ENCODE measurements at places on chromosomes 5 and 9.

- no peak overlapping the region for H3K27ac ChIP-seq
- DNase-seq, result no peak
- no peaks in the 10 kb centered on the region for H3K4me1 ChIP-seq
- H3K4me3 ChIP-seq, result no peak overlapping the region
Measured at GRCh38 chr5:111556501-111556900, 44.2 kb upstream of the STARD4 start.

DNA sequence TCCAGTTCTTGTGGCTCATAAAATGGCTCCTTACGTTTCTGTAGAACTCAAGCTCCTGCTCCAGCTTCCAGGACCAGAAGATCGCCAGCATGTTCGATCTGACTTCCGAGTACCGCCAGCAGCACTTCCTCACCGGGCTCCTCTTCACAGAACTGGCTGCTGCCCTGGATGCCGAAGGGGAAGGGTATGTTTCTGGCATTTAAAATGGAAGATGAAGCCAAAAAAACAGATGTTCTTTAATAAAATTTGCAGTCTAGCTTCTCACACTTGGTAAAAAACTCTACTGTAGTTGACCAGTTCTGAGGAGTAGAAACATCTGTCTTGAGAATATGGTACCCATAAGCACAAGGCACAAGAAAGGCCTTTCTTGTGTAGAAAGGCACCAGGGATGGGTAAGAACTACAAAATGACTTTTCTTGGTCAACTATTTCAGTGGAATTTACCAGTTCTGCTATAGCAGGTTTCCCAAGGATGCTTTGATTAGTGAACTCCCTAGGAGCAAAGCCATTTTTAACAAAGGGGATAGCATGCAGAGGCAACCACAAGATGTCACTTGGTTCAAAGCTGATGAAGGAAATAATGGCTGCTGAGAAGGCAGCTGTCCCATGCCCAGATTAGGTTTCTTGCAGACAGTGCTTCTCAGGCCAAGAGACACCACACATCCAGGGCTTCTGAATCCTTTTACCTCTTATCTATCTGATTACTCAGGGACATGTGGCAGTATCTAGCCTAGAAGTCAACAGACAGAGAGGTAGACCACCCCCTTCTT lies 192.4 kb downstream of the DOCK8 start:
- no peak overlapping the region for H3K27ac ChIP-seq
- no peak overlapping the region for H3K4me3 ChIP-seq
- no peak for DNase-seq
- no peaks in the 10 kb centered on the region for H3K27me3 ChIP-seq

- H3K4me3 ChIP-seq, result no peak overlapping the region
- no peaks in the 10 kb centered on the region for H3K36me3 ChIP-seq
- H3K4me1 ChIP-seq, result peaks cover 6% of the 10 kb centered on the region
- H3K27ac ChIP-seq, result no peak overlapping the region
- DNase-seq, result no peak
Measured at GRCh38 chr5:143182901-143183820, 220.3 kb downstream of the NR3C1 start.

DNA sequence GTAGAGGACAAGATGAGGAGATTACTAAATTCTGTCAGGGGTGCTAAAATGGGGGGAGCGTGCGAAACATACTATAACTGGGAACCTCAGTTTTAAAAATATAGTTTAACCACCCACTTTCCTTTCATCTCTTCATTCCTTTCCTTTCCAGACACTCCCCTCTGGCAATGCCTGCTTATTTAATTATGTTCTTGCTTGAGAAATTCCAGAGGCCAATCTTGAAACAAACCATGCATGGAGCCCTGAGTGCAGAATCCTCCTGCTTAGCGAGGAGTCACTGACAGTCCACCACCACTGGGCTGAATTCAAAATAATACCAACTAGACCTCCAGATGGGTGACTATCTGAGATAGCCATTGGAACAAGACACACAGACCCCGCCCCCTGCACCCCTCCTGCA lies 29.7 kb upstream of the C9orf72 start:
- H3K4me1 ChIP-seq, result no peaks in the 10 kb centered on the region
- no peaks in the 10 kb centered on the region for H3K27me3 ChIP-seq
- no peak overlapping the region for H3K27ac ChIP-seq
- no peak for DNase-seq
- H3K36me3 ChIP-seq, result no peaks in the 10 kb centered on the region

DNA sequence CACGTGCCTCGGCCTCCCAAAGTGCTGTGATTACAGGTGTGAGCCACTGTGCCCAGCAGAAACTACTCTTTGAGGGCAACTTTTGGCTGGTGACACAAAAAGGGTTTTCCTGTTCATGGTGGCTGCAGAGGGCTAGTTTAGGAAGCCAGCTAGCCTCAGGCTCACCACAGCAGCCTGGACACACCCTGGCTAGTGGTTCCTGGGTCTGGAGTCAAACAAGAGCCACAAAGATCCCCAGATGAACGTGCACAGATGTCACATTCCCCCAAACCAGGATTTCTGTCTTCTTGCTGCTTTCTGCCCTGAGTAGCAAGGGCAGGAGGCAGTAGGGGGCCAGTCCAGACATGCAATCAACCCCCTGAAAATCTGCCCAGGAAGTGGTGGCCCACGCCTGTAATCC lies 6.8 kb downstream of the HBEGF start:
- no peaks in the 10 kb centered on the region for H3K36me3 ChIP-seq
- no peak overlapping the region for H3K27ac ChIP-seq
- no peaks in the 10 kb centered on the region for H3K27me3 ChIP-seq
- peaks cover 39% of the 10 kb centered on the region for H3K4me1 ChIP-seq
- no peak overlapping the region for H3K4me3 ChIP-seq
